Memory B cell (primary cell): ENCODE measurements at places on chromosomes 3 and 15.
A peak's percentile ranks its signal among the peaks of the same experiment; 100 is the strongest.

DNA sequence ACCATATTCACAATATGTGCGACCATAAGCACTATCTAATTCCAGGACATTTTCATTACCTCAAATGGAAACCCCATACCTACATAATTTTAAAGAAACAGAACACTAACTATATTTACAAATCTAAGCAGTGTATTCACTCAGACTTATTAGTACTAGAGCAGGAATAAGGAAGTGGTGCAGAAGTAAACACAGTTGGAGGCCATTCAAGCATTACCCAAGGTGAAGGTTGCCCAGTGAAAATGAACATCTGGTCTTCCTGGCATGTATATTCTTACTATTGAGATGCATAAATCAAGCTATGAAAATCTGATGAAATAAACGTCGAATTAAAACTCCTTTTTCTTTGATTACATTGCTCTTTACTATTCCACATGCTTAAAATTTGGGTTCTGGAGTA is 78.9 kb upstream of the TTC14 start:
- no peaks in the 10 kb centered on the region for H3K36me3 ChIP-seq
- no peaks in the 10 kb centered on the region for H3K4me1 ChIP-seq
- DNase-seq, result no peak
- peaks cover 2% of the 10 kb centered on the region for H3K27me3 ChIP-seq
- no peak overlapping the region for H3K4me3 ChIP-seq

- no peak overlapping the region for H3K4me3 ChIP-seq
- no peaks in the 10 kb centered on the region for H3K27me3 ChIP-seq
- H3K36me3 ChIP-seq, result no peaks in the 10 kb centered on the region
Measured at GRCh38 chr3:19598870-19599269, 335.1 kb downstream of the EFHB start.

DNA sequence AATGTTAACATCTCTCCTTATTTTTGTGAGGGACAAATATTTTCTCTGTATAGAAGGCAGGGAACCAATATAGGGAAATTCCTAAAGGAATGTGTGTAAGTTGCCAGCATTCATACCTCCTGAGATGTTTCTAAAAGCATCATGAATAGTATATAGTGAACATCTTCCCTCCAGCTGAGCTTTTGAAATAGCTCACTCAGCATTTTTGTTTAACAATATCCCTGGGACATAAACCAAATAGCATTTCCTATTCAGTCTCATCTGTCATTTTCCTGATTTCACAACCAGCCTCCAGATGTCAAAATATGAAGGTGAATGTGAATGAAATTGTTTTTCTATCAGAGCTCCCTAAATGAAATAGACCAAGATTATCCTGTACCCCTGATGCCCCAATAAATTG is 137.2 kb downstream of the PPM1L start:
- peaks cover under 1% of the 10 kb centered on the region for H3K36me3 ChIP-seq
- no peaks in the 10 kb centered on the region for H3K27me3 ChIP-seq
- H3K4me1 ChIP-seq, result no peaks in the 10 kb centered on the region
- no peak overlapping the region for H3K4me3 ChIP-seq
- no peak for DNase-seq

DNA sequence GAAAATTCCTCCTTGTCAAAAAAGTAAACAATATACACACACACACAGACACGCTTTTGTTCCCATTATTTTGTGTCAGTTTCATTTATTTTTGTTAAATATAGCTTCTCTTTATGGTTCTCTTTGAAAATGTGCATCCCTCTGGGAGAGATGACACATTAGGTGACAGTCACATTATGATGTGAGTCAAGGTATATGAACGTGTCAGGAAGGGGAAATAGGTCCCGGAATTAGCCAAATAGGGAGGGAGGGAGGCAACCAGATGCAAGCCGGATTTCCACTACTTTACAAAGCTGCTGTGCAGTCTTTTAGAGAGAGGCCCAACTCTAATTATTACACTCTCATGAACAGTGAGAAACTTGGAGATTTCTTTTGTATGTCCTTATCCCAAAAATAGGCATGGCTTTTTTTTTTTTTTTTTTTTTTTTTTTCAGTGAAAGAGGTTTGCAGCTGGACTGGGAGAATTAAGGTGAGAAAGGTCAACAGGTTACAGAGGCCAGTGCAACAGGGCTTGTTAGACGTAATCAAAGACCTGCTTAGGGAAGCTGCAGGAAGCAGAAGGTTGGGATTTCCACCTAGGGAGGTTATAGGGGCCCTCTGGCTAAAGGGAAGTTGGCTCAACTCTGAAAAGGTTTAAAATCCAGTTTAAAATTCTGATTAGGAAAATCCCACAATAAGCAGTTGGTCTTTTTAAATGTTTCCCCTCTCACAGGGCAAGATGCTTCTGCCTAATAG is 240.5 kb upstream of the UBE2E1 start:
- H3K4me1 ChIP-seq, result peaks cover 13% of the 10 kb centered on the region
- H3K36me3 ChIP-seq, result peaks cover 19% of the 10 kb centered on the region
- H3K4me3 ChIP-seq, result no peak overlapping the region
- H3K27me3 ChIP-seq, result no peaks in the 10 kb centered on the region
- no peak for DNase-seq

- DNase-seq, result no peak
- no peak overlapping the region for H3K4me3 ChIP-seq
- H3K36me3 ChIP-seq, result peaks cover 6% of the 10 kb centered on the region
- no peaks in the 10 kb centered on the region for H3K27me3 ChIP-seq
Measured at GRCh38 chr15:63554337-63554927, 42.8 kb upstream of the FBXL22 start.

- H3K27me3 ChIP-seq, result peaks cover 24% of the 10 kb centered on the region
- no peaks in the 10 kb centered on the region for H3K4me1 ChIP-seq
- no peak overlapping the region for H3K4me3 ChIP-seq
- no peaks in the 10 kb centered on the region for H3K36me3 ChIP-seq
- no peak for DNase-seq
Measured at GRCh38 chr15:74229686-74230085, 6.4 kb upstream of the CCDC33 start.

GRCh38 chr3:99663977-99664376 is 25.6 kb downstream of the COL8A1 start:
- no peaks in the 10 kb centered on the region for H3K4me1 ChIP-seq
- peaks cover 5% of the 10 kb centered on the region for H3K27me3 ChIP-seq
- no peaks in the 10 kb centered on the region for H3K36me3 ChIP-seq

GRCh38 chr3:55164191-55164590 is 236.3 kb upstream of the LRTM1 start:
- H3K36me3 ChIP-seq, result no peaks in the 10 kb centered on the region
- peaks cover 2% of the 10 kb centered on the region for H3K27me3 ChIP-seq
- H3K4me3 ChIP-seq, result no peak overlapping the region
- no peak for DNase-seq
- no peak overlapping the region for H3K27ac ChIP-seq

GRCh38 chr15:66884661-66885237 is 180.7 kb upstream of the SMAD3 start:
- no peaks in the 10 kb centered on the region for H3K4me1 ChIP-seq
- H3K27me3 ChIP-seq, result peaks cover 5% of the 10 kb centered on the region
- H3K4me3 ChIP-seq, result no peak overlapping the region

DNA sequence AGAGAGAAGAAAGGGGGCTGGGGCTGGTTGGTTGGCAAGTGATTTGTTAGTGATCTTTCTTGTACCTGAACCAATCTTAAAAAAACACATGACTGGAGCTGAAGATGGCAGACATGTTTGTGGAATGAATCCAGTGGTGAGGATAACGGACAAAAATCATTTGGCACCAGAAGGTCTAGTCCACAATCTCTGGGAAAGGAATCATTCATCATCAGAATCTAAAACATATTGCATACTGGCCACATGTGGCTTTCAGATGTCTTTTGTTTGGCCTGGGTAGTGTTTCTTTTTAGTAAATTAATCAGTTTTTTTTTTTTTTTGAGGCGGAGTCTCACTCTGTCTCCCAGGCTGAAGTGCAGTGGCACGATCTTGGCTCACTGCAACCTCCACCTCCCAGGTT is 5.0 kb downstream of the NEK11 start:
- no peaks in the 10 kb centered on the region for H3K27me3 ChIP-seq
- no peak overlapping the region for H3K27ac ChIP-seq
- no peaks in the 10 kb centered on the region for H3K36me3 ChIP-seq
- H3K4me3 ChIP-seq, result no peak overlapping the region
- H3K4me1 ChIP-seq, result peaks cover 9% of the 10 kb centered on the region
- DNase-seq, result no peak

GRCh38 chr15:66212563-66212921 is 41.0 kb downstream of the MEGF11 start:
- no peak overlapping the region for H3K4me3 ChIP-seq
- H3K27me3 ChIP-seq, result peaks cover 1% of the 10 kb centered on the region
- DNase-seq, result no peak
- H3K4me1 ChIP-seq, result no peaks in the 10 kb centered on the region
- no peak overlapping the region for H3K27ac ChIP-seq

- H3K36me3 ChIP-seq, result peaks cover 2% of the 10 kb centered on the region
- no peak overlapping the region for H3K27ac ChIP-seq
- H3K4me1 ChIP-seq, result peaks cover 35% of the 10 kb centered on the region
- DNase-seq, result no peak
Measured at GRCh38 chr3:188166441-188166840, 12.5 kb downstream of the LPP start.

DNA sequence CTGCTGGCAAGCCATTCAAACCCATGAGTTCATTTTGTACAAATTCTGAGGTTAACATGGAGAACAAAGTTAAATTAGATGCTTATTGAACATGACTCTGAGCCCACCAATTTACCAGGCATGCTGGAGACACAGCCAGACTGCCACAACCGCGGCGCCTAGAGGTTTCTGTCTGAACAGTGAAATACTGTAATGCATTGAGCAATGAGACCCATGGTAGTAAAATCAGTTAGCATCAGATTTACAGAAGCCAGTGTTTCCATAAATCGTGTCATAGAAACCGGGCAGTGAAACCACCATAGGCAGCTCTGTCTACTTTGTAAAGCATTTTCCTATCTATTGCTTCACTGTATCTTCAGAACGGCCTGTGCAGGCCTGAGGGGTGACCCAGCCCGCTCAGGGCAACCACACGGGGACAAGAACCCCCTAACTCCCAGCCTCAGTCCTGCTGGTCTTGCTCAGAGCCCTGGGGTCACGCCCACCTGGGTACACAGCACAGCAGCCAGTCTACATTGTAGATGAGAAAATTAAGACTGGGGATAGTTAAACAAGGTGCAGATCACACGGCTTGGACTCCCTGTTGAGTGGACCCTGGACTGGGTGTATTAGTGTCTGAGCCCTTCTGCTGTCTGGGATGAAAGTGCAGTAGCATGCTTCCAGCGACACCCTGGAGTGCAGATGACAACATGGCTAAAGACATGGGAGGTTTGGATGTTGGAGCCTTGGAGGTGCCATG is 44.2 kb downstream of the MGLL start:
- no peak for DNase-seq
- H3K4me3 ChIP-seq, result no peak overlapping the region
- H3K36me3 ChIP-seq, result no peaks in the 10 kb centered on the region
- H3K27me3 ChIP-seq, result no peaks in the 10 kb centered on the region

- no peaks in the 10 kb centered on the region for H3K36me3 ChIP-seq
- H3K4me1 ChIP-seq, result no peaks in the 10 kb centered on the region
- no peak overlapping the region for H3K4me3 ChIP-seq
- DNase-seq, result no peak
Measured at GRCh38 chr3:98322101-98322500, 31.6 kb upstream of the OR5K4 start.

GRCh38 chr15:48595981-48596380 is 49.5 kb downstream of the FBN1 start:
- H3K4me3 ChIP-seq, result no peak overlapping the region
- H3K36me3 ChIP-seq, result no peaks in the 10 kb centered on the region
- DNase-seq, result no peak
- peaks cover 6% of the 10 kb centered on the region for H3K4me1 ChIP-seq
- peak overlapping the region; percentile 25 for H3K27ac ChIP-seq

- no peaks in the 10 kb centered on the region for H3K4me1 ChIP-seq
- DNase-seq, result no peak
- H3K27ac ChIP-seq, result no peak overlapping the region
- H3K36me3 ChIP-seq, result no peaks in the 10 kb centered on the region
- peaks cover 12% of the 10 kb centered on the region for H3K27me3 ChIP-seq
Measured at GRCh38 chr15:62792986-62793751, 249.4 kb upstream of the TPM1 start.

DNA sequence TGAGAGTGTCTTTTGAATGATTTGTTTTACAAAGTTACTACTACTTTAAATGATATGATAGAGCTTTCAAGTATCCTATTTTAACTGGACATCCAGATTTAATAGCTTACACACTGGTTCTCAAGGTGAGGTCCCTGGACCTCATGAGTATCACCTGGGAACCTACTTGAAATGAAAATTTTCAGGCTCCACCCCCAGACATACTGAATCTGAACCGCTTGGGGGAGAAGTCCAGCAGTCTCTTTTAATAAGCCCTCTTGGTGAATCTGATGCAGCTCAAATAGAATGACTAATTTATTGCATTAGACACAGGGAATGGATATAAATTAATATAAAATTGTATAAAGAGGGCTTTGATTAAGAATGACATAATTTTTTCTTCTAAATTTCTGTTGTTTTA is 29.4 kb upstream of the SLITRK3 start:
- no peak overlapping the region for H3K27ac ChIP-seq
- H3K4me3 ChIP-seq, result no peak overlapping the region

GRCh38 chr15:90960298-90961091 is 5.8 kb downstream of the RCCD1 start:
- H3K27me3 ChIP-seq, result no peaks in the 10 kb centered on the region
- H3K4me1 ChIP-seq, result no peaks in the 10 kb centered on the region
- H3K36me3 ChIP-seq, result peaks cover 10% of the 10 kb centered on the region

GRCh38 chr15:68439506-68439905 is 7.5 kb upstream of the ITGA11 start:
- H3K4me1 ChIP-seq, result no peaks in the 10 kb centered on the region
- peaks cover 28% of the 10 kb centered on the region for H3K27me3 ChIP-seq
- DNase-seq, result no peak
- no peaks in the 10 kb centered on the region for H3K36me3 ChIP-seq
- H3K4me3 ChIP-seq, result no peak overlapping the region
- H3K27ac ChIP-seq, result no peak overlapping the region

- no peaks in the 10 kb centered on the region for H3K4me1 ChIP-seq
- H3K27ac ChIP-seq, result no peak overlapping the region
- no peaks in the 10 kb centered on the region for H3K36me3 ChIP-seq
- H3K4me3 ChIP-seq, result no peak overlapping the region
- peaks cover 2% of the 10 kb centered on the region for H3K27me3 ChIP-seq
Measured at GRCh38 chr3:146653978-146654377, 48.8 kb upstream of the PLSCR5 start.

DNA sequence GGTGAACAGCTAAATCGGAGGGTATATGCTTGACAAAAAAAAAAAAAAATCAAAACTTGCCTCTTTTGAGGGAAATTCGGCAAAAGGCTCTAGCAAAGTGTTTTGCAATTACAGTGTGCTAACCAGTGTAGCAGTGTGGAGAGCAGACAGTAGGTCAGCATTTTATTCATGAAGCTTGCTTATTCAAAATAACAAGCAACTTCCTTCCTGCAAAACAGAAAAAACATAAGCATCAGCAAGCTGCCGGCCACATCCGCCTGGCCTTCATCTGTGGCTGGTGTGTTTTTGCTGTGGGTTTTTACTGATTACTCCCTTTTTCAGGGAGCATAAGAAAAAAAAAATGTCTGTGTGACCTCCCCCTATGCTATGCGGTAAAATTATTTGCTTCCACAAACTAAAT is 434.1 kb downstream of the OCA2 start:
- no peaks in the 10 kb centered on the region for H3K4me1 ChIP-seq
- H3K4me3 ChIP-seq, result no peak overlapping the region
- no peak for DNase-seq

- H3K4me3 ChIP-seq, result no peak overlapping the region
- no peak for DNase-seq
- H3K27ac ChIP-seq, result no peak overlapping the region
Measured at GRCh38 chr3:163422671-163423070, 1655.6 kb downstream of the SI start.

- H3K4me3 ChIP-seq, result no peak overlapping the region
- peaks cover 4% of the 10 kb centered on the region for H3K27me3 ChIP-seq
- no peak overlapping the region for H3K27ac ChIP-seq
- no peak for DNase-seq
Measured at GRCh38 chr15:33701304-33701696, 267.0 kb upstream of the CHRM5 start.
